ENCODE measurements at places on chromosomes 5 and 9. TPM values are rescaled to one million over a fixed set of nuclear protein-coding genes. Genes with fewer than 3 reads are reported as not detected.

- no peak for DNase-seq
These were observed 48.8 kb downstream of the RAPGEF1 start for GRCh38 chr9:131690941-131691573.

SLC45A2 gene
- total RNA-seq = not detected

DNA sequence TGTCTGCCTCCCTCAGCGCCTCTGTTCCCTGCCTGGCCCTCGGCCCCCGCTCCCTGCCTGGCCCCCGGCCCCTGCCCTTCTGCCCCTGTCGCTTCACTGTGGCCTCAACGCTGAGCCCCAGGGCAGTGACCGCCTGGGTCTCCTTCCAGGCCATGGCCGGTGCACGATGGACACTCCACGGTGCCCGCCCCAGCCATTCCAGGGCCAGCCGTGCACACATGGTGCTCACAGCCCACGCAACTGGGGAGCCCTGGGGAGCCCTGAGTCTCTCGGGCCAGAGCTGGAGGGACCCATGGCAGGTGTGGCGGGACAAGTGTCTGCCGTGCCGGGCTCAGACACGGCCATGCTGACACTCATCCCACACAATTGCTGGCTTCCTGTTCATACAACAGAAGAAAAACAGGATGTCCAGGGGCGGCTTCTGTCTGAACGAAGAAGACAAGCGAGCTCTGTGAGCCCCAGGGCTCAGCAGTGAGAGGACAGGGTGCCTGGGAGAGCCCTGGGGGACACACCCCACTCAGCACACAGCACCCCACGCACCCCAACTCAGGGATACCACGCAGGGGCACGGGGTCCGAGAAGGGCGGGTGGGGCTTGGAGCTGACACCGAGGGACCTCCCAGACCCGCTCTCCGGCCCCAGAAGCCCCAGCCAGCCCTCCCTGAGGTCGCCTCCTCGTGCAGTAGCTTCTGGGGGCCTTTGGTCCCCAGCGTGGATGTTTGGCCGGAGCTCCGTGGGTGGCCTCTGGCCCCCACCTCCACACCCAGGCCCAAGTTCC is 35.7 kb downstream of the EXD3 start:
- DNase-seq = no peak

GRCh38 chr5:176620333-176620981 is 9.9 kb downstream of the SNCB start:
- DNase-seq = no peak

- no peak for DNase-seq
These were observed 8.3 kb downstream of the DIMT1 start for GRCh38 chr5:62395210-62395950.

PCDHGB2 gene
- 5.2 TPM for total RNA-seq

RALGPS1 gene
- 6.4 TPM for total RNA-seq

- no peak for DNase-seq
These were observed 123.8 kb downstream of the NR3C1 start for GRCh38 chr5:143279698-143280097.

DNA sequence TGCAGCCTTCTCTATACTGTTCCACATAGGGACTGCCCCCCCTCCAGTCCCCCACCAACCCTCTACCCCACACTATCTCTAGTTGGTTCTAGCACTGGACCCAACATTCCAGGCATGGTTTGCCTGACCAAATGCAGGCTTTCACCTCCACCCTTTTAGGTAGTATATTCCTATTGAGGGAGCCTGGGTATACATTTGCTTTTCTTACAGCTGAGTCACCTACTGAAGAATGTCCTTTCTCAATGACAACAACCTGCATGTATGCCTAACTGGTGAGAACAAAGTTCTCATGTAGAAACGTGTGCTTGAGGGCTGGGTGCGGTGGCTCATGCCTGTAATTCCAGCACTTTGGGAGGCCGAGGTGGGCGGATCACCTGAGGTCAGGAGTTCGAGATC is 8.2 kb downstream of the TNIP1 start:
- DNase-seq = no peak

DNA sequence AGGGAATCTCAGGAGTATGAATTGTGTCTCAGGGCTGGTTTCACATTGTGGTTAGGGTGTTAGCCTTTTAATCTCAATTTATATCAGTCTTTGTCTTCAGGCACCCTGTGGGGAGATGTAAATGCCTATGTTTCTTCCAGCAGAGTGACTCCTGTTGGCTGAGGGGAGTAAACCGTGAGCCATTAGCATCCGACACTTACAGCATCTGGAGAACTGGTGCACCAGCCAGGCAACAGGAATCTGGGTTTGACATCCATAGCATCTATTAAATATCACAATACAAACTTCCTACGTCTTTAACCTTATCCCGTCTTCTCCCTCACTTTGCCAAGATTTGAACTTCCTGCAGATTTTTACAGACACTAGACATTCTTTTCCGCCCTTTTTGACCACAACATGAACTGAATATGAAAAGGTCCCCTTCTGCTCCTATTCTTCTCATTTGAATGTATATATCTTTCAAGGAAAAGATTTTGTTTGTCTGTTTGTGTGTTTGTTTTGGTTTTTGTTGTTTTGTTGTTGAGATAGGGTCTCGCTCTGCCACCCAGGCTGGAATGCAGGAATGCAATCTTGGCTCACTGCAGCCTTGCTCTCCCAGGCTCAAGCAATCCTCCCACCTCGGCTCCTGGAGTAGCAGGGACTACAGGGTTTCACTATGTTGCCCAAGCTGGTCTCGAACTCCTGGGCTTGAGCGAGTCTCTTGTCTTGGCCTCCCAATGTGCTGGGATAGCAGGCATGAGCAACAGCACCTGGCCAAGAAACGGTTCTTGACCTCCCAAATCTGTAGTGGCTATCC is 626.2 kb downstream of the TLR4 start:
- no peak for DNase-seq

DNA sequence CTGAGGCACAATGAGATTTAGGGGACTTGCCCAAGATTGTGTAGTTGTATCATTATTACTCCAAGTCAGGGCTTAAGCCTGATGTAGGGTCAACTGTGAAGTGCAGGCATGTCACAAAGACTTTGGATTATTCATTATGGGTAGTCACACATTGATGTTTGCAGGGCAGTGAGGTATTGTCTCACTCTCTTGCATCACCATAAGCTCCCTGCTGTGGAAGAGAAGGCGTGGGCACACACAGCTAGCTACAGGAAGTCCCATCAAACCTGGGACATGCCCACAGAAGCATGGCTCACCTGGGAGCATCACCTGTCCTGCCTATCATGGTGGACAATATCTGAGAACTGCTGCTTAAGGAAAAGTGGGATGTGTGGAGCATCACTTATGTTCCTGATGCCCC is 42.1 kb downstream of the TMOD1 start:
- DNase-seq = no peak

SPATA9 gene
- 0.51 TPM for total RNA-seq

GRCh38 chr9:124312290-124313265 is 54.8 kb downstream of the NEK6 start:
- no peak for DNase-seq

CDC14B gene
- total RNA-seq = 24.4 TPM

BARHL1 gene
- not detected for total RNA-seq

CCL28 gene
- 4.0 TPM for total RNA-seq

CAMK2A gene
- 0.23 TPM for total RNA-seq

PRLR gene
- total RNA-seq = 0.86 TPM

PIP5KL1 gene
- 1.3 TPM for total RNA-seq

ZCCHC10 gene
- total RNA-seq = 14.8 TPM

- peak; percentile 65 for DNase-seq
These were observed 35.4 kb upstream of the BARHL1 start for GRCh38 chr9:132547052-132547431.

DNA sequence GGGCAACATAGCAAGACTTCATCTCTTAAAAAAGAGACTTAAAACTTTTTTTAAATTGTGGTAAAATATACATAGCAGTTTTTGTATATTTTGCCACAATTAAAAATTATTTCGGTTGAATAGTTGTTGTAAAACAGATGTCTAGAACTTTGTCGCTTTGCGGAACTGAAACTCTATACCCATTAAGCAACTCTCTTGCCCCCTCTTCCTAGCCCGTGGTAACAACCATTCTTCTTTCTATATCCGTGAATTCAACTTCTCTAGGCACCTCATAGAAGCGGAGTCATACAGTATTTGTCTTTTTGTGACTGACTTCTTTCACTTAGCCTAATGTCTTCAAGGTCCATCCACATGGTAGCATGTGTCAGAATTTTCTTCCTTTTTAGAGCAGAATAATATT is 43.3 kb downstream of the SPARC start:
- no peak for DNase-seq

PRR16 gene
- total RNA-seq = 6.0 TPM

DNA sequence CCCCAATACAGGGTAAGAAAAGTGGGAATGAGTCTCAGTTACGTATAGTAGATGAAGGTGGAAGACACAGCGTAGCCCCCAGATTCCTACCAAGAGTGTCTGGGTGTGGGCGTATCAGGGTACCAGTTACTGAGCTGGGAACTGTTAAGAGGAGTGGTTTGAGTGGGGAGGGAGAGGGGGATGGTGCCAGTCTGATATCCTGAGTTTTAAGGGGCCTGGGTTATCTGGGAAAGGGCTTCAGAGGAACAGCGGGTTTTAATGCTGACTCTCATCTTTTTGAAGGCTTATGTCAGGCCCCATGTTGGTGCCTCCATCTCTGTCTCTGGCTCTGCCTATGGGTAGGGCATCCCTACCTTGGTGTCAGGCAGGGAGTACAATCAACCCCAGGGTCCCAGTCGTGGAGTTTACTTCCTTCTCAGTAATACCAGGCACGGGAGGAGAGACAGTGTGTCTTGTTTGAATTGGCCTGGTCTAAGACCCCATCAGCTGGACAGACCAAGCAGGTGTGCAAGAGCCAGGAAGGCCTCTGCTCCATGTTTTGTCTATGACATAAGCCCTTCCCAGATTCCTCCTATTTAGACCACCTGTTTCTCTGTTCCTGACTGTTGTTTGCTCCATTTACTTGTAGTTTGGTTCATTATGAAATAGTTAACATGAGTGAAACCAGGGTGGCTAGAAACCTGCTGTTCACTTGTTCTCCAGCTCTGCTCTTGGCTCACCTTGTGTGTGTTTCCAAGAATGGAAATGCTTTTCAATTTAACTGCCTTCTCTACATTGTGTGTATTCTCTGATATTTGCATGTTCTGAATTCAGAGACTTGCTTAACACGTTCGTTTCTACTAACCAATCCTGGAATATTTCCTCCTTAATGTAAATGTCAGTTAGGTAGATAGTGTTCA is 125.6 kb downstream of the DAB2IP start:
- DNase-seq = no peak

DNA sequence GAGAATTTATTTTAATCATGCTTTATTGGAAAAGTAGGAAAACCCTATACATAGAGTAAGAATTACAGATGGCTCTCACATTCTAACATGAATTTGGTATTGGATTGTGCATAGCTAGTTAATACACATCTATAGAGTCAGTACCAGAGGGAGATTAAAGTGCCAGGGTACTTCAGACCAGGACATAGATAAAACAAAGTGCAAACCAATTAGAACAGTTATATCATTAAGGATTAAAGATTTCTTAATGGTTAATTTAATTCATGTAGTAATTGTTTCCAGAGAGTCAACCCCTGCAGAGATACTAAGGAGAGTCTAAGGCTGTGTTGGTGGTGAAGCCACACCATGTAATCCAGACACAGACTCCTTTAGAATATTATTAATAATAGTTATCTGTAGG is 8.8 kb downstream of the ISOC1 start:
- DNase-seq = no peak

- DNase-seq = no peak
These were observed 96.6 kb downstream of the DAB2IP start for GRCh38 chr9:121748074-121748473.

DNA sequence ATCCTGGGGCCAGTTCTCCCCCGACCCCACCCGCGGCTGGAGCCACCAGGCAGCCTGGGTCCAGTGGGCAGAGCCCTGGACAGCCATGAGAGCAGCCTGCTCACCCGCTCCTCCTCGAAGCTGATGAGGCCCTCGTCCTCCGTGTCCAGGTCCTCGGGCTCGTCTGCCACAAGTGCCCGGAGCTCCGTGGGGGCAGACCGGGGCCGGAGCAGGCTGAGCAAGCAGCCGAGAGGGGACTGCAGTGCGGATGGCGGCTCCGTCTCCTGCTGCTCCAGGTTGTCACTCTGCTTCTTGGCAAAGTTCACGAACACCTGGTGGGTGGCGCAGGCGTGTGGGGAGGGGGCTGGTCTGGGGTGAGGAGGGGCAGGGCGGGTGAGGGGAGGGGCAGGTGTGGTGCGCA is 11.9 kb upstream of the CLIC3 start:
- no peak for DNase-seq

- peak; percentile 81 for DNase-seq
These were observed 530 bp downstream of the TMEFF1 start for GRCh38 chr9:100473276-100474081.

DNA sequence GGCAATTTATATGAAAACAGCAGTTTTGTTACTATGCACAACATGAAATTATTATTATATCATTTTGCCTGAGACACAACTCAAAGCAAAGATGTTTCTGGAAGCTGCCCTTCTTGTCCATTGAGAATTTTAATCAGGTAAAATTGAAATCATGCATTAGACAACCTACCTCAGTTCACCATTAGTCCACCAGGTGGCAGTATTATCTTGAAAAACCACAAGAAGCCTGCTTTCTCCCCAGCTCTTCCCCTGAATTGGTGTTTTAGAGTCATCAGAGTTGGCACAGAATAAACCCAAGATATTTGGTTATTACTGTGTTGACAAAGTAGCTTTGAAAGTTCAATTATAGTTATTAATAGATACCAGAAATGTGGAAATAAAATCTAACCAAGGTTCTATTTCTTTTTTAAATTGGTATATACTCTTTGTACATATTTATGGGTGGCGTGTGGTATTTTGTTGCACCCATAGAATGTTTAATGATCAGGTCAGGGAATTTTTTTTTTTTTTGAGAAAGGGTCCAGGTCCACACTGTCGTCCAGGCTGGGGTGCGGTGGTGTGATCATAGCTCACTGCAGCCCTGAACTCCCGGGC is 25.7 kb downstream of the UTP15 start:
- DNase-seq = no peak

DNA sequence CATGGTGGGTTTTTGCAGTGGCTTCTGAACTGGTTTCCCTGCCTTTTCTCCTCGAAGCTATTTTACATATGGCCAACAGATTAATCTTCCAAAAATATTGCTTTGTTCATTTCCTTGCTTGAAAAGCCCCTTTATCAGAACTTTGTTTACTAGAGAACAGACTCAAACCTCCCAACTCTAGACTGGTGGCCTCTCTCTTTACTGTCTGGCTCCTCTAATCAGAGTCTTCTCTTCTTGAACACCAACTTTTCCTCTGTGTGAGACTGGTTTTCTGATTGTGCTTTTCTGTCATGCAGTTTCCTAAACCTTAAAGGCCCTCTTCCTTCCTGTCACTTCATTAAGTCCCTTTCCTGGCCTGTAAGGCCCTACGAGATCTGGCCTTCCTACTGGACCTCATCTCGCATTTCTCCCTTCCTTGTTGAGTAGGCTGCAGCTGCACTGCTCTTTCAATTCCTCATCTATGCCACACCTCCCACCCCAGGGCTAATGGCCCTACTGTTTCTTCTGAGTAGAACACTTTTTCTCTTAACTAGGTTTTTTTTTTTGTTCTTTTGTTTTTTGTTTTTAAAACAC is 5.7 kb downstream of the C9orf43 start:
- no peak for DNase-seq

CDC37L1 gene
- 36.2 TPM for total RNA-seq

ELP1 gene
- total RNA-seq = 17.3 TPM

DNA sequence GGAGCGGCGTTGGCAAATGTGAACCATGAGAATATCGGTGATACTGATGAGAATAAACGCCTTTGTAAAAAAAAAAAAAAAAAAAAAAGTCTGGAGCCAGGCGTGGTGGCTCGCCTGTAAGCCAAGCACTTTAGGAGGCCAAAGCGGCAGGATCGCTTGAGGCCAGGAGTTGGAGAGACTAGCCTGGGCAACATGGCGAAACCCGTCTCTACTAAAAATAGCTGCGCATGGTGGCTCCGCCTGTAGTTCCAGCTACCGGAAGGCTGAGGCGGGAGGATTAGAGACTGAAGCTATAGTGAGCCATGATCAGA is 425 bp upstream of the NFX1 start:
- DNase-seq = no peak

SDHA gene
- 75.2 TPM for total RNA-seq

TERT gene
- total RNA-seq = not detected

Data from posterior vena cava (tissue), 2 donors.